ENCODE measurements at places on chromosomes 16 and 17.

GRCh38 chr17:79026376-79027273 lies 2.7 kb downstream of the C1QTNF1 start:
- no peak for DNase-seq

GRCh38 chr17:67481808-67482207 lies 104.7 kb downstream of the PITPNC1 start:
- DNase-seq, result no peak

DNA sequence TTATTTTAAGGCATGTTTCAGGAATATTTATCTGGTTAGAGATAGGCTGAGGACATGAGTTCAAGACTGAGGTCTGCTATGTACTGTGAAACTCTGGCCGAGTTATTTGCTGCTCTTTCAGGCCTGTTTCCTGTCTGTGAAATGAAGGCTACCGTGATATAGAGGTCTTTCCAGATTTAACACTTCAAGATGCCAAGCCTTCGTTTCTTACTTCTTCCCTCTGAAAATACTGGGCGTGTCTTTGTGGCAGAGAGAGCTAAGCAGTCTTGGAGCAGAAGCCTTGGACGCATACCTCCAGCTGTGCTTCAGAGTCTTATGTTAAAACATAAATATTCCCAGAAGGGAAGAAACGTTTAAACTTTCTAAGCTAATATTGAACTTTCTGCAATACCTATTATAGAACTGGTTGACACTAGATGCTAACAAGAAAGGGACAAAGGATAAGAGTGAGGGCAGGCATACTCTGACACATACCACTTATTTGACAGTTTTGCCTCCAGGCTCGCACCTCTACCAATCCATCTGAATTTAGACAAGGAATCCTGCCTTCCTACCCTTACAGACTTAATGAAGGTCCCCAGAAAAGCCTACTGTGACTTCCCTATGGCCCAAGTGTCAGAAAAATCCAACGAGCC lies 17.5 kb downstream of the WIPI1 start:
- DNase-seq, result no peak

GRCh38 chr16:9055661-9056060 lies 35.8 kb upstream of the HAPSTR1 start:
- DNase-seq, result no peak

DNA sequence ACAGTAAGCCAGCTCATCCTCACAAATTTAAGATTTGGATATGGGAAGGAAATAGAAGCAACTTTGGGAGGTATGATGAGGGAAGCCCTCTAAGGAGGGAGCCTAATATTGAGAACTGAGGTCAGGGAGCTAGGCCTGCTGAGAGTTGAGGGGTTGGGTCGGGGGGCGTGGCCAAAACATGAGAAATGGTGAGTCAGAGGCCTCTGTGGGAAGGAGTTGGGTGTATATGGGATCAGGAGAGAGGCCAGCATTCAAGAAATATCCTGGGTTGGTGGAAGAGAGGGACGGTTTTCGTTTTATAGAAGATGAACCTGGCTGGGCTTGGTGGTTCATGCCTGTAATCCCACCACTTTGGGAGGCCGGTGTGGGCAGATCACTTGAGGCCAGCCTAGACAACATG lies 48.4 kb downstream of the CLEC16A start:
- DNase-seq, result no peak

GRCh38 chr17:34024386-34024785 lies 230.7 kb upstream of the CCL2 start:
- no peak for DNase-seq

- DNase-seq, result no peak
Observed at GRCh38 chr16:70495425-70496182, 27.8 kb downstream of the COG4 start.

DNA sequence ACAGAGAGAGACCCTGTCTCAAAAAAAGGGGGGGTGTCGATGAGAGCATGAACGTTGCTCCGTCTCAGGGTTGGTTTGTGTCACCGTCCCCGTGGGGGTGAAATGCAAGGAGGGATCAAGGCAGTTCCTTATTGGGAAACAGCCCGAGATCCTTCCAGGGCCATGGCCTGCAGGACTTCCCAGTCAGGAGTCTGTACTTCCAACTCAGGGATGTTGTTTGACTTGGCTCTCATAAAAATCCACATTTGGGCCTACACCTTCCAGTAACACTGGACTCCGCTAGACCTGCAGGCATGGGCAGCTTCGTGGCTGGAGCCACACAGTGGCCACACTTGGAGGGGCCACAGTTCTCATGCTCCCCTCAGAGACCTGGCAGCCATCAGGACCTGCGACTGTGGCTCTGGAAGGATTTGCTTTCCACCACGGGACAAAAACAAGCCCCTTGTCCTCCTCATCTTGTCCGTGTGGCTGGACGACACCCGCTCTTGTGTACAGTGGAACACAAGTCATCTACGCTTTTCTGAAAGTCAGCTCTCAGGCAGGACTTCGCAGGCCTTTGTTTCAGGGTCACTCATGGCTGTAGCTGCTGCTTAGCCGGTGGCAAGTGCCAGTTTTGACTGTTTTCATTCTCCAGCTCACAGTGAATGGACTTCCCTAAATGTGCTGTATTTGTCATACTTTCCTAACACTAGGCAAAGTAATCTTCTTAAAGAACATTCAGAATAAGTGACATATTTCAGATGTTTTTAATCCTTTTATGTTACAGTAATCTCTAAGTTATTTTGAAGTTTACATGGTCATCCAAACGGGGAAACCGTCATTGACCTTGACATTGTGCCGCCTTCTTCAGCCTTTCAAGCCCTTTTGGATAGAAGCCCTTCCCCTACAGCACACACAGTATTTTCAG lies 24.2 kb upstream of the IL17C start:
- DNase-seq, result no peak

DNA sequence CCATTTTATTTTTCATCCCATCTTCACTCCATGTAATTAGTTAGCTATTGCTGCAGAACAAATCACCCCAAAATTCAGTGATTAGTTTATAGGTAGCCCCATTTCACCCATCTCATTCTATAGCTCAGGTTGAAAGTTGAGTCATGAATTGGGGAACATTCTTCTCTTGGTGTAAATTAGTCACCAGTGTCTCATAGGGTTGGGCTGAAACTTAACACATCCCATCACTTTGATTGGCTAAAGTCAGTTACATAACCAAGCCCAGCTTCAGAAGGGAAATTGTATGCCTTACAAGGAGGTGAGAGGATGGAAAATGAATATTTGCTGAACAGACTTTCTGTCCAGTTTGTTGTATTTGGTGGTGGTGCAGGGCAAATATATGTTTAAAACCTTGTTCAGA lies 477.5 kb downstream of the WWOX start:
- no peak for DNase-seq

- no peak for DNase-seq
Observed at GRCh38 chr17:28488533-28489276, 15.3 kb downstream of the SLC13A2 start.

GRCh38 chr16:28319476-28320022 lies 27.2 kb downstream of the SBK1 start:
- DNase-seq, result no peak

DNA sequence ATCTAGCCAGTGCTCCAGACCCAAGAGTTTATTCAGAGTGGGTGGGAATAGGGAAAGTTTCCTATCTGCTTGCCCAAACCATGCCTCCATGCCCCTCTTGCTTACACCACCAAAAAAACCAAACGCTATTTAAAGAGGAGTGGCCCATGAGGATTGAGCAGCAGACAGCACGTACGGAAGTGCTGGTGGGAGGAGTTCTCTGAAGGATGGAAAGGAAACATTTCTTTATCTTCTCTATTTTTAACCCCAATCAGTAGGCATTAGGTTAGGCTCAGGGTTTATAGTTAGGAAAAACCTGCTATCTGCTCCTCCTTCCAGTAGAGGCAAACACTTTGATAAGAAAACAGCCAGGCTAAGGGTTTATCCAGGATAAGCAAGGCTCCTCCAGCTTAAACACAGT lies 235.3 kb downstream of the ZFHX3 start:
- DNase-seq, result no peak

DNA sequence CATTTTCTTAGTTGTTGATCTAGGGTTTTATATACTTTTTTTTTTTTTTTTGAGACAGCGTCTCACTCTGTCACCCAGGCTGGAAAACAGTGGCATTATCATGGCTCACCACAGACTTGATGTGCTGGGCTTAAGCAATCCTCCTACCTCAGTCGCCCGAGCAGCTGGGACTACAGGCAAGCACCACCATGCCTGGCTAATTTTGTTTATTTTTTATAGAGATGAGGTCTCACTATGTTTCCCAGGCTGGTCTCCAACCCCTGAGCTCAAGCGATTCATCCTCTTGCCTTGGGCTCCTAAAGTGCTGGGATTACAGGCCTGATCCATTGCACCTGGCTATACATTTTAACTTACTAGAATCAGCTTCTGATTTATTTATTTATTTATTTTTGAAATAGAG lies 34.2 kb upstream of the ATP2A3 start:
- no peak for DNase-seq

GRCh38 chr16:24583494-24583893 lies 44.1 kb downstream of the RBBP6 start:
- DNase-seq, result no peak

- no peak for DNase-seq
Observed at GRCh38 chr17:17201907-17202306, 4.2 kb downstream of the PLD6 start.

DNA sequence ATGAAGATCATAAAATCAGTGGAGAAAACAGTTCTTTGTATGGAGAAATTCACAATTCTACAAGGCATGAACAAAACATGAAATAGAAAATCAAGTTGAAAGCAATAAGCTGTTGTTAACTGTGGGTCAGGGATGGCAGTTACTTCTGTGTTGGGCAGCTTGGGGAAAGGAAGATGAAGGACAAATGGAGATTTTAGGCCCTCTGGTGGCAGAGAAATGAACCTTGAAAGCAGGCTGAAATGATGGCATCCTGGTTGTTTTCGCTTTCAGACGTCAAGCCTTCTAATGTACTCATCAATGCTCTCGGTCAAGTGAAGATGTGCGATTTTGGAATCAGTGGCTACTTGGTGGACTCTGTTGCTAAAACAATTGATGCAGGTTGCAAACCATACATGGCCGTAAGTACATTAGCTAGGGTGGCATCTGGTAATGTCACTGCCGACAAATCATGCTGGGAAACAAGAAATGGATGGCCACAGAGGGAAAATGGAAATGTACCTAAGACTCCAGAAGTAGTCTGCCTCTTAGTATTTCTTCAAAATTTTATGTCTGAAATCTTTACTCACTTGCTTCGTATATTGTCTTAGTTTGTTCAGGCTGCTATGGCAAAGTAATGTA lies 108.9 kb downstream of the MAP2K6 start:
- DNase-seq, result peak; percentile 18

- no peak for DNase-seq
Observed at GRCh38 chr17:44530896-44531418, 26.3 kb upstream of the FZD2 start.

DNA sequence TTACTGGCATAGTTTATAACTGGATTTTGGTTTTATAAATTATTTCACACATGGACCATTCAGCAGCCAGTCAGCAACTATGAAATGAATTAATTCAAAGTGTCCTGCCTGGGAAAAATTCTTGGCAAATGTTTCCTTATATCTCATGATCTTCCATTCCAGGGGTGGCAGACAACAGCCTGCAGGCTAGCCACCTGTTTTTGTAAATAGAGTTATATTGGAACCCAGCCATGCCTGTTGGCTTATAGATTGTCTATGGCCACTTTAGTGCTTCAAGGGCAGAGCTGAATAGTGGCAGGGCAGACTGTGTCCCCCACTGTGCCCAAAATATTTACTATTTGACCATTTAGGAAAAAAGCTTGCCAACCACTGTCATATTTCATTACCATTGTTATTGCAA lies 613.7 kb downstream of the TMEM114 start:
- DNase-seq, result no peak

DNA sequence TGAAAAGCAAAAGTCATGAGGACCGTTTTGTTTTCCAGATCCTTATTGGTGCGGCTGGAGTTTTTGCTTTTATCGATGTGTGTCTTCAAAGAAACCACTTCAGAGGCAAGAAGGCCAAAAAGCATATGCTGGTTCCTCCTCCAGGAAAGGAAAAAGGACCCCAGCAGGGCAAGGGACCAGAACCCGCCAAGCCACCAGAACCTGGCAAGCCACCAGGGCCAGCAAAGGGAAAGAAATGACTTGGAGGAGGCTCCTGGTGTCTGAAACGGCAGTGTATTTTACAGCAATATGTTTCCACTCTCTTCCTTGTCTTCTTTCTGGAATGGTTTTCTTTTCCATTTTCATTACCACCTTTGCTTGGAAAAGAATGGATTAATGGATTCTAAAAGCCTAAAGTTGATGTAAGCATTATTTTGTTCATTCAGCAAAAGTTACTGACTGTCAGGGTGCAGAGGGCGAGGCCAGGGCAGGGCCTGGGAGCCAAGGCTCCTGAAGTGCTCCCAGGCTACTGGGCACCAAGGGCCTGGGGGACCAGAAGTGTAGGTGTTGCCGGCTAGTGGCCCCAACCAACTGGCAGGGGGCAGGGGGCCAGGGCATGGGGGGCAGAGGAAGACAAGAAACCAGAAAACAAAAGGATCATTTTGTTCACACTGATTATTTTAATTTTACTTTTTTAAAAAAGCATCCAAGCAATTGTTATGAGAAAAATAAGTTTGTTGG lies 8.8 kb downstream of the CMTM2 start:
- no peak for DNase-seq

DNA sequence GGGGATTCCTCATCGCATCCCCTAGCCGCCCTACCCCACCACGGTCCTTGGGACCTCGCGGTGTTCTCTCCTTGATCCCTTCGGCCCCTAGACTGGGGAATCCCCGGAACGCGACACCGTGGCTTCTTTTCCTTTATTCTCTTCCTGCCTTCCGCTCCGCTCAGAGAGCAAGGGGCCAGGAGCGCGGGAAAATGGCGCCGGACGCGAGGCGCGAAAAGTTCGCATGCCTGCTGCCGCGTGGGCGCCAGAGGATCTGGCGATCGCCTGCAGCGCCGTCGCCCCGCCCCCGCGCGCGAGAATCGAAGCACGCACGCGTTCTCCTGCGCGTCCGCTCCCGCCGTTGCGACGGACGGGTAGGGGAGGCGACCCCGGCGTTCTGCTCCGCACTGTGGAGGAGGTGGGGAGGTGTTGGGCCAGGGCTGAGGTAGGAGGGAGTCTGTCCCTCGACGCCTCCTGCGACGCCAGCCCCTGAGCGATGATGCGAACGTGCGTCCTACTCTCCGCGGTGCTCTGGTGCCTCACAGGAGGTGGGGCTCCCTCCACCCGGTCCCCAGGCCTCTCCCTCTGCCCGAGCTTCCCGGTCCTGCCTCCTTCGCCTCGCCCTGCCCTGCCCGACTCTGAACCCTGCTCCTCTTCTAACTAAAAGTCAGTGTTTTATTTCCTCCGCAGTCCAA lies at the start of gene ZPBP2:
Gene ZPBP2, plus strand, starts transcription at position 323 of the 674 bp plus-strand sequence. Its CDS starts 153 bp downstream, at position 476.
- no peak for DNase-seq

DNA sequence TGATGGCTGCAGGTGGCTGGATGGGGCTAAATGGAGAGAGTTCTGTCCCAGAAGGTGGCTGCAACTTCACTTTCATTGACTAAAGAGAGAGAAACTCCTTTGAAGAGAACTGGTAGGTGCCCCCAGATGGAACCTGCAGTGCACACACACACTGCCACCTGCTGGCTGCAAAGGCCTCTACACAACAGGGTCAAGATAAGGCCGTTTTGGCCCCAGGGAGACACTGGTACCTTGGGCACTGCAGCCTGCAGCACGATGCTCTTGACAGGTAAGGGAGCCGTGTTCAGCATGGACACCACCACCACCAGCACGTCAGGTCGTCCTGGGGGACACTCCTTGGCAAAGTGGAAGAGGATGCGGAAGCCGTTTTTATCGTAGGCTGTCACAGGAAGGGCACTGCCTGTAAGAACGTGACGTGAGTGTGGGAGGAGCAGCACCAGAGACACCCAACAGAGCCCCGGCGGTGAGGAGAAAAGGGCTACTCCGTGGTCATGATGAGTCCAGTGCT lies 22.7 kb downstream of the GGA3 start:
- peak; percentile 70 for DNase-seq
